Testis (tissue), 5 donors: ENCODE measurements at places on chromosomes 16 and 17.

- no peaks in the 10 kb centered on the region for H3K27me3 ChIP-seq
- H3K27ac ChIP-seq = peak overlapping the region; percentile 72
- DNase-seq = no peak
- no peaks in the 10 kb centered on the region for H3K36me3 ChIP-seq
- peak overlapping the region; percentile 60 for H3K4me3 ChIP-seq
- H3K4me1 ChIP-seq = peaks cover 40% of the 10 kb centered on the region
Observed at GRCh38 chr16:4316864-4317531, 1.1 kb downstream of the GLIS2 start.

DNA sequence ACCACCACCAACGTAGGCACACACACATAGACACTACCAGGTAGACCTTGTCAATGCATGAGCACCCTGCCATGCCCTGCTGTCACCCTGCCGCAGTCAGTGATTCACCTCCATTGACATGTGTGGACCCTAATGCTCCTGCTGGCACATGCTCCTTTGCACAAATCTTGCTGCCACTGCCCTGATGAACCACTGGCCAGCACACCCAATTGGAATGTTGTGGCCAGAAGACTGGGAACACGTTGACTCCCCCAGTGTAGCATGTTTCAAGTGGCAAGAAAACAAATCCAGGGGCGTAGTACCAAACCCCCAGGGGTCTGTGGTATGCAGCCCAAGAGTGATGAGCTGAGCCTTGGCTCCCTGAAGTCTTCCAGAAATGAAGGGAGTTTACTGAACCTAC lies 486.4 kb upstream of the KIF2B start:
- no peaks in the 10 kb centered on the region for H3K27me3 ChIP-seq
- H3K27ac ChIP-seq = no peak overlapping the region
- DNase-seq = no peak

- no peak overlapping the region for H3K27ac ChIP-seq
- H3K4me1 ChIP-seq = no peaks in the 10 kb centered on the region
- no peak for DNase-seq
- H3K27me3 ChIP-seq = no peaks in the 10 kb centered on the region
- no peaks in the 10 kb centered on the region for H3K36me3 ChIP-seq
Observed at GRCh38 chr16:62130101-62130500, 93.9 kb upstream of the CDH8 start.

GRCh38 chr17:39064819-39065218 lies 86.6 kb downstream of the PLXDC1 start:
- DNase-seq = no peak
- no peaks in the 10 kb centered on the region for H3K27me3 ChIP-seq
- no peak overlapping the region for H3K27ac ChIP-seq
- no peaks in the 10 kb centered on the region for H3K4me1 ChIP-seq

DNA sequence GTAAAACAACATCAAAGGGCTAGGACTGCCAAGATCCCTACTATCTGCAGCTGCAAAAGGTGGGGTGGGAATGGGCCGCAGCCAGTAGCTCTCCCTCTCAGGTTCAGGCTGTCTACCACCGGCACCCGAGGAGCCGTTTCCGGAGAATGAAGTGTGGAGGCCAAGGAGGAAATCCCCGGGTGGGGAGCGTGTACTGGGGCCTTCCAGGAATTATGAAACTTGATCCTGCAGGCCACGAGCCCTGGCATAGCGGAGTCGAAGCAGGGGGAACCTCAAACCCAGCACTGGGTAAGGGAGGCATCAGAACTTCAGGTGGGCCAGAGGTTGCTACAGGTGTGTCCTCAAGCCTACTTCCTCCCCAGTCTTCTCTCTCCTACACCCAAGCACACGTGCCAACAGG lies 5.1 kb downstream of the INPP5K start:
- DNase-seq = peak; percentile 42
- no peaks in the 10 kb centered on the region for H3K27me3 ChIP-seq
- no peaks in the 10 kb centered on the region for H3K36me3 ChIP-seq

DNA sequence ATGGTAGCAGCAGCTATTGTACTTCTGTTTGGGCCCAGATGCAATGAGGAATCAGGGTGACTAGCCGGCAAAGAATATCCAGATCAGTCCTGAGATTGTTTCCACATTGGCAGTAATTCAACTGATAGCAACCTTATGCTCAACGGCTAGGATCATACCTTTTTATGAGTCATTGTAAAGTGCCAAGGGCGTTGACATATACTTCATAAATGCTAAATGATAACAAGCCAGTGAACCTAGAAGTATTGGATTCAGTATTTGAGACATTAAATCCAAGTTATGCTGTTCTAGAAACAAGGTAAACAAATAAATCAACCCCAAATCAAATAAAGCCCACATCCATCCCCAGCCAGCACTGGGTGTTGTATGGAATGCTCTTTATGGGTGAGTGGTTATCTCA lies 207.1 kb upstream of the ZFHX3 start:
- no peaks in the 10 kb centered on the region for H3K27me3 ChIP-seq
- no peak for DNase-seq
- no peak overlapping the region for H3K4me3 ChIP-seq
- no peaks in the 10 kb centered on the region for H3K4me1 ChIP-seq

GRCh38 chr17:71383091-71383490 lies 737.7 kb upstream of the SOX9 start:
- H3K36me3 ChIP-seq = no peaks in the 10 kb centered on the region
- no peaks in the 10 kb centered on the region for H3K27me3 ChIP-seq
- H3K4me1 ChIP-seq = no peaks in the 10 kb centered on the region
- H3K4me3 ChIP-seq = no peak overlapping the region
- no peak for DNase-seq

- no peak overlapping the region for H3K4me3 ChIP-seq
- peaks cover 10% of the 10 kb centered on the region for H3K4me1 ChIP-seq
- DNase-seq = peak; percentile 45
- H3K36me3 ChIP-seq = no peaks in the 10 kb centered on the region
Observed at GRCh38 chr16:9050102-9050830, 41.2 kb upstream of the HAPSTR1 start.

DNA sequence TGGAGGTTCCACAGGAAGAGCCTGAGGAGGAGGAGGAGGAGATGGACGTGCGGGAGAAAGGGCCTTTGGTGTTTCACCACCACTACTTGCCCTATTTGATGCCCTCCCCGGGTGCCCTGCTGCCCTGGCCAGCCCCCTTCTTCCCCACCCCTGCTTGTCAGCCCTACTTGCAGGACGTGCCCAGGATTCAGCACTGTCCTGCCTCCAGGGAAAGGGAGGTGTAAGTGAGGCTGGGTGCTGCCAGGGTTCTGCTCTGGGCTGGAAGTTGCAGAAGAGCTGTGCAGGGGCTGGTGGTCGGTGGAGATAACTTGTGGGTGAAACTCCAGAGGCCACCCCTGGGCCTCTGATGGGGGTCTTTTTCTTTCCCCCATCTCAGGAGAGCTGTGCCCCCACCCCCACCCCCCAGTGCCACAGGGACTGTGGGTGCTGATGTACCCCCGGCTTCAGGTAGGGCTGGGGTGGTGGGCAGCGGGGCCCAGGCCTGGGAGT lies 3.0 kb downstream of the PRR29 start:
- H3K4me1 ChIP-seq = peaks cover 10% of the 10 kb centered on the region
- H3K27me3 ChIP-seq = no peaks in the 10 kb centered on the region
- H3K36me3 ChIP-seq = no peaks in the 10 kb centered on the region
- no peak overlapping the region for H3K4me3 ChIP-seq

GRCh38 chr17:42920106-42920900 lies 19.7 kb downstream of the G6PC1 start:
- no peaks in the 10 kb centered on the region for H3K36me3 ChIP-seq
- H3K4me3 ChIP-seq = no peak overlapping the region
- H3K27ac ChIP-seq = no peak overlapping the region
- no peaks in the 10 kb centered on the region for H3K4me1 ChIP-seq
- no peaks in the 10 kb centered on the region for H3K27me3 ChIP-seq

DNA sequence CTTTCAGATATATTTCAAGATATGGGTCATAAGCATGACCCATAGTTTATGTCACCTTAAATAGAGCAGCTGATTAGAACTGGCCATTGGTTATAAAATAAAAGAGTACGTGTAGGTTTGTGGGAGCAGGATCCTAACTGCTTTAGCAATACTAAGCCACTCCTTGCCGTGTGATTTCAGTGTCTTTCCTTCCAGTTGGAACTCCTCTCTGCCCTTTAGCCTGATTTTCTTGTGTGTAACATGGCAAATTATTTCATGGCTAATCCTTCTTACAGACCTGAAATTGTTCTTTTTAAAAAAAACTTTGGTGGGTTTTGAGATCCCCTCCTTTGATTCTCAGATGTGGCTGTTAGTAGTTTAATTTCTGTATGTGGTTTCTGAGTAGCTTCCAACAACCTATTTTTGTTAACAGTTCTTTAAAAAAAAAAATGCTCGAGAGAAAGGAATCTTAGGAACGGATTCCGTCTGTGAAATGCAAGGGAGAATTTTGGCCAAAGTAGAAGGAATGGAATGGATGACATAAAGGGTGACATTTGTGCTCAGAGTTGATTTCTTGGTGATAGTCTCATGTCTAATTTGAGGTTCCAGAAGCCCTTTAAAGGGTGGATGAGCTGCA lies 39.9 kb downstream of the DHRS7B start:
- no peak for DNase-seq
- no peaks in the 10 kb centered on the region for H3K36me3 ChIP-seq
- H3K4me1 ChIP-seq = peaks cover 51% of the 10 kb centered on the region
- H3K4me3 ChIP-seq = no peak overlapping the region
- no peaks in the 10 kb centered on the region for H3K27me3 ChIP-seq

DNA sequence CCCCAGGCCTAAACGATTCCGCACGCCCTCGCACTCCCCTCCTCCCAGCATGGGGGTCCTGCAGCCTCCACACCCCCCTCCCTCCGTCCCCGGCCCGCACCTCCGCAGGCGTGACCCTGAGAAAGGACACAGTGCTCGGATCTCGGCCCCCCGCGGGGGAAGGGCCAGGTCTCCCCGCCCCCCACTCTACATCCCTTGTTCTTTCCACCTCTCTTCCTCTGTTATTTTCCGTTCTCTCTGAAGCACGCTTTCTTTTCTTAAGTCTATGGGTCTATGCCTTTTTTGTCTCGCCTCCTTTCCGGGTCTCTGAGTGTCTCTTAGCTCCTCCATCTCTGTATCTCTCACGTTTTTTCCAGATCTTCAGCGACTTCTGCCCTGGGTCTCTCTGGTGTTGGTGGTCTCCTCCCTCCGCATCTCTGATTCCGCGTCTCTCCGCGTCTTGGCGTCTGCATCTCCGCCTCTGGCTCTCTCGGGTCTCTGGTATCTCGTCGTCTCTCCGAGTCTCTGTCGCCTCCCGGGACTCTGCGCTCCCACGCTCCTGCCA lies 2.1 kb upstream of the HES7 start:
- H3K4me3 ChIP-seq = peak overlapping the region; percentile 69
- no peaks in the 10 kb centered on the region for H3K27me3 ChIP-seq
- H3K27ac ChIP-seq = peak overlapping the region; percentile 56
- peaks cover 32% of the 10 kb centered on the region for H3K4me1 ChIP-seq

DNA sequence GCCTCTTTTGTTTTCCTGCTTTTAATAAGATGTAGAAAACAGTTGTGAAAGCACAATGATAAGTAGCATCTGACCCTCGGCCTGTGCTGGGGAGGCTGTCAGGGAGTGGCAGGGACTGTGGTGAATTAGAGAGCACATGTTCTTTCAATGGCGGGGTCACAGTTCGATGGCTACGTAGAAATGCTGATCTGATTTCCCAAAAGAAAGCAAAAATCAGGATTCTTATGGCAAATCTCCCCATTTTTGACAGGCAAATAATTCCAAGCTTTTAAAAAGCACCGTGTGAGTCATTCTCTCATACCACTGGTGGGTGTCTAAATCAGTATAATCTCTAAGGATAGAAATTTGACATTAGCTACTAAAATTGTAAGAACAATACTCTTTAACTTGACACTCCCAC lies 4.2 kb upstream of the MAPK7 start:
- no peak for DNase-seq
- H3K27me3 ChIP-seq = no peaks in the 10 kb centered on the region
- no peak overlapping the region for H3K27ac ChIP-seq

DNA sequence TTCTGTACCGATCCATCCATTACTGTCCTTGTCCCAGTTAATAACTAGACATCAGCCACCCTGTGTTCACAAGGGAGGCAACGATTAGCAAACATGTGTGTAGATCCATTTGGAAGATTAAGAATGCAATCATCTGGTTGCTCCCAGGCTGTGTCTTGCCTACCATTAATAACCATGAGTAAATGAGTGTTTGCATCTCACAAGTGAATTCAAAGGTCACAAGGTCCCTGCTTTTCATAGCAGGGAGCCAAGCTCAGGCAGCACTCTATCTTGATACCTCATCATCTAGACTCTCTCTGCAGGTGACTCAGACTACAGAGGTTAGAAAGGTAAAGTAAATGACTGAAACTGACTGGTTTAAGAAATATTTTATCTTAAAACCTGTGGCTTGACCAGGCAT lies 25.3 kb downstream of the VWA3A start:
- no peak for DNase-seq
- H3K4me1 ChIP-seq = no peaks in the 10 kb centered on the region
- no peak overlapping the region for H3K4me3 ChIP-seq
- no peaks in the 10 kb centered on the region for H3K27me3 ChIP-seq
- H3K27ac ChIP-seq = no peak overlapping the region

DNA sequence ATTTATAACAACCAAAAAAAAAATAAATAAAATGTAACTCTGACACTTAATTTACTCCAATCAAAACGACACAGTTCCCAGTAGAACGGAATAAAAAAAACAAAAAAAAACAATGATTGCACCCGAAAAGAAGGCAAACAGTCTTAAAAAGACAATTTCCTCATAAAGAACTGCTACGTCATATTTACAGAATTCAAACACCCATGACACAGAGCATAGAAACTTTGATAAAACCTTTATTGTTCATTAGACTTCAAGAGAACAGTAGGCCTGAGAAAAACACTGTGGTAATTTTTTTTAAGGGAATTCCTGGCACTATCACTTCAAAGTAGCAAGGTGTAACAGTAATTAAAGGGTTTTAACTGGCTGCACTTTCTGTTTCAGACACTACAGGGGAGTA lies 26.1 kb downstream of the FAM222B start:
- H3K4me1 ChIP-seq = peaks cover 2% of the 10 kb centered on the region
- no peaks in the 10 kb centered on the region for H3K27me3 ChIP-seq
- H3K36me3 ChIP-seq = no peaks in the 10 kb centered on the region
- DNase-seq = no peak

- DNase-seq = no peak
- H3K27me3 ChIP-seq = no peaks in the 10 kb centered on the region
- H3K4me3 ChIP-seq = no peak overlapping the region
- no peaks in the 10 kb centered on the region for H3K4me1 ChIP-seq
Observed at GRCh38 chr17:73135766-73136165, 29.0 kb upstream of the SSTR2 start.

GRCh38 chr16:2795395-2796143 lies 2.7 kb upstream of the PRSS41 start:
- DNase-seq = no peak
- no peak overlapping the region for H3K27ac ChIP-seq
- no peaks in the 10 kb centered on the region for H3K27me3 ChIP-seq
- no peaks in the 10 kb centered on the region for H3K4me1 ChIP-seq
- no peak overlapping the region for H3K4me3 ChIP-seq
